ENCODE measurements at places on chromosomes 16 and 17. TPM values are rescaled to one million over a fixed set of nuclear protein-coding genes. Genes with fewer than 3 reads are reported as not detected.

The PAQR4 gene
- total RNA-seq, result 38.0 TPM

The TNK1 gene
- 1.3 TPM for total RNA-seq

The PMP22 gene
- 323 TPM for total RNA-seq

The PKMYT1 gene
- 69.3 TPM for total RNA-seq

The RASL10B gene
- 0.10 TPM for total RNA-seq

The ENPP7 gene
- total RNA-seq, result not detected

The ALDH3A1 gene
- total RNA-seq, result 843 TPM

The ZG16 gene
- not detected for total RNA-seq

The GLOD4 gene
- total RNA-seq, result 96.1 TPM

The KRT40 gene
- total RNA-seq, result not detected

The TOX3 gene
- total RNA-seq, result 0.10 TPM

The TCAP gene
- 1.0 TPM for total RNA-seq

The PRDM7 gene
- total RNA-seq, result 0.03 TPM

The MYO15B gene
- total RNA-seq, result 52.1 TPM

The SCNN1G gene
- 0.06 TPM for total RNA-seq

The HOXB3 gene
- 5.5 TPM for total RNA-seq

The ZNF205 gene
- total RNA-seq, result 10.9 TPM

The PRCD gene
- total RNA-seq, result not detected

The TXNL4B gene
- total RNA-seq, result 22.4 TPM

The KREMEN2 gene
- total RNA-seq, result 1.7 TPM

The RSL1D1 gene
- total RNA-seq, result 265 TPM

The PMFBP1 gene
- 0.09 TPM for total RNA-seq

The KRT23 gene
- not detected for total RNA-seq

The SYCE1L gene
- total RNA-seq, result 7.8 TPM

The KCNJ2 gene
- 0.15 TPM for total RNA-seq

The RPS2 gene
- total RNA-seq, result 5,494 TPM

The ATP2A3 gene
- 4.7 TPM for total RNA-seq

The HAGHL gene
- 15.6 TPM for total RNA-seq

The CDRT4 gene
- 0.66 TPM for total RNA-seq

The PPM1E gene
- 0.06 TPM for total RNA-seq

The TBC1D3C gene
- 0.06 TPM for total RNA-seq

The XAF1 gene
- total RNA-seq, result 0.03 TPM

The C16orf46 gene
- total RNA-seq, result 0.85 TPM

The ABCC11 gene
- total RNA-seq, result 0.13 TPM

The NTN1 gene
- total RNA-seq, result 0.50 TPM

The TERB1 gene
- not detected for total RNA-seq

The TBC1D3E gene
- not detected for total RNA-seq

The GLYR1 gene
- 47.5 TPM for total RNA-seq

The CDH3 gene
- total RNA-seq, result 0.39 TPM

The SIRT7 gene
- total RNA-seq, result 39.8 TPM

The JPH3 gene
- total RNA-seq, result 1.9 TPM

The TPSD1 gene
- not detected for total RNA-seq

The KARS1 gene
- 178 TPM for total RNA-seq

The NPW gene
- 1.2 TPM for total RNA-seq

The HCRT gene
- total RNA-seq, result not detected

The CCL1 gene
- total RNA-seq, result not detected

The ZNF821 gene
- 3.3 TPM for total RNA-seq

The CNTNAP4 gene
- total RNA-seq, result not detected

The DPEP2 gene
- not detected for total RNA-seq

The OTOP2 gene
- total RNA-seq, result 0.17 TPM

The WFIKKN1 gene
- 0.23 TPM for total RNA-seq

The REXO5 gene
- 3.9 TPM for total RNA-seq

The DNASE1L2 gene
- 1.3 TPM for total RNA-seq

The CRYM gene
- total RNA-seq, result 1.3 TPM

The GPR142 gene
- total RNA-seq, result not detected

The KLHL10 gene
- total RNA-seq, result 0.10 TPM

The TLCD3B gene
- 0.31 TPM for total RNA-seq

Data from A549 treated with DMSO at 1 μM for 4 hours (cell line).